ENCODE measurements at places on chromosomes 16 and 17. TPM values are rescaled to one million over a fixed set of nuclear protein-coding genes. Genes with fewer than 3 reads are reported as not detected.
A peak's percentile ranks its signal among the peaks of the same experiment; 100 is the strongest.

MRM3 gene
- 22.2 TPM for total RNA-seq

GRCh38 chr16:25340973-25341372 lies 83.3 kb upstream of the ZKSCAN2 start:
- H3K27me3 ChIP-seq: no peaks in the 10 kb centered on the region
- no peak overlapping the region for H3K4me3 ChIP-seq
- no peaks in the 10 kb centered on the region for H3K4me1 ChIP-seq
- peak overlapping the region; percentile 73 for H3K27ac ChIP-seq

DNA sequence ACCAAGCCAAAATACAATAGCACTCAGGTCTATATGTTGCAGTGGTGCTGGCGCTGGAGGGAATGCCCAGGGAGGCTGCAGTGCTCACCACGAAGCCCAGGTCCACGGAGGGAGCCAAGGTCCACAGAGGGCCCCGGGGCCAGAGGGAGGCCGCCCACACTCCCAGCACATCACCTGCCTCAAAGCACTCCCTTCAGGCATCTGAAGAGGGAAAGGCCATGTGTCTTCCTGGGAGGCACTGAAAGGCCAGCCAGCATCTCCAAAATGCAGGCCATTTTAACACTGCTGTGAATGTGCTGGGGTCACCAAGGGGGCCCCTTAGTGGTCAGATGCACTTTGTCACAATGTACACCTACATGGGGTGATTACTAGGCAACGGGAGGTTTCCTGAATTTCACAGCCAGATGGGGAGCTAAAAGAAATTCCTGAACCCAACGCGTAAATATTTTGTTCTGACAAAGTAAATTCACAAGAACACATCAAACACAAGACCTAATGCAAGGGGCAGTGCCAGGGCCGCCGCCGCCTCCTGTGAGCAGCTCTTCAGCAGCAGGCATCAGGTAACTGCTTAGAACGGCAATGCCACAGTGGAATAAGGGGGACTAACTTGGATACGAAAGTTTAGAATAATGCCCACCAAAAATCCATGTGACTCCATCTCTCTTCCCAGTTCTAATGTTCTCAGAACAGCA lies 42.8 kb downstream of the USP22 start:
- peaks cover 13% of the 10 kb centered on the region for H3K27me3 ChIP-seq
- peak overlapping the region; percentile 75 for H3K4me3 ChIP-seq
- peaks cover 30% of the 10 kb centered on the region for H3K4me1 ChIP-seq

CES5A gene
- not detected for total RNA-seq

- H3K27me3 ChIP-seq: no peaks in the 10 kb centered on the region
- peak overlapping the region; percentile 67 for H3K27ac ChIP-seq
- DNase-seq: no peak
- peaks cover 3% of the 10 kb centered on the region for H3K36me3 ChIP-seq
- no peaks in the 10 kb centered on the region for H3K4me1 ChIP-seq
Observed at GRCh38 chr17:4220655-4221054, 43.1 kb downstream of the ANKFY1 start.

Measured in neural crest cell (in vitro differentiated cells).